ENCODE measurements at places on chromosomes 1 and 21.

DNA sequence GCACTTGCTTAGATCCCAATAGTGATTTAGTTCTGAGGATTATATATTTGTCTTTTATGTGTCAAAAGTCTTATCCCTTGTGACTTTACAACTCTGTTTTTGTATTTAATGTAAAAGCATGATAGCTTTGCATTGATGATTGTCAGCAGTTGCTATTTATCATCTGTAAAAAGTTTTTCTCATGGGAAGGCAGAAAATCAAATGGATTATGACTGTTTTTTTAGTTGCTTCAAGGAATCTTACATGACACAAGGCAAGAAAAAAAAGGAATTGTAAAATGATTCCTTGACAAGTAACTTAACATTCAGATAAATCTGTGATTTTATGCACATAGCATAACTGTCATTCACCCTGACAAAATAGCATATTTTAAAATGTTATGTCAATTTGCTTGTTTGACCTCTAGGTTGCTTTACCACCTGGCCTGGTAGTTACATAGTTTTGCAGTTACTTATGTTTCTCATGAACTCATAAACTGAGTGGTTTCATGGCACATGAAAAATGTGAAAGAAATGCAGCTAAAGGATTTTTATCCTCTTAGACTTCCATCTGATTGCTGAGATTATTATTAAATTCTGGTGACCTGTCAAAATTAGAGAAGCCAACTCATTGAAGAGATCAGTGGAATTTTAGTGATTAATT is 622.6 kb downstream of the ADGRL2 start:
- no peak for DNase-seq

- DNase-seq = peak; percentile 94
Measured at GRCh38 chr1:33336580-33336979, 15.7 kb upstream of the A3GALT2 start.

DNA sequence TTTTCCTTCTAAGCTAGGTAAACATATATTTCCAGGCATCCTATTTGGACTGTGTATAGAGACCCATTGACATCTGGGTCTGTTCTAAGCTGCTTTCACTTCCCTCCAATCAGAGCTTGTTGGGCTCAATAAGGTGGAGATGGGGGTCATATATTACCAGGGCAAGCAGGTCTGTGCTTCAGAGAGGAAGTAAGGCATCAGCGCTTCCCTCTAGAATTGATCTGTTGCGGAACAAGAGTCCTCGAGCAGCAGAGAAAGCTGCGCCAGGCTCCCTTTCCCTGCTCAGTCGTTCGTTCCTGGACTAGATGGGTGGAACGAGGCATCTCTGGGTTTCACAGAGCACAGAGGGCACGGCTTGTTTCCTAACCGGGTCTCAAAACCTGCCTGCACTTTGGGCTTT is 63.5 kb downstream of the DISC1 start:
- peak; percentile 93 for DNase-seq

DNA sequence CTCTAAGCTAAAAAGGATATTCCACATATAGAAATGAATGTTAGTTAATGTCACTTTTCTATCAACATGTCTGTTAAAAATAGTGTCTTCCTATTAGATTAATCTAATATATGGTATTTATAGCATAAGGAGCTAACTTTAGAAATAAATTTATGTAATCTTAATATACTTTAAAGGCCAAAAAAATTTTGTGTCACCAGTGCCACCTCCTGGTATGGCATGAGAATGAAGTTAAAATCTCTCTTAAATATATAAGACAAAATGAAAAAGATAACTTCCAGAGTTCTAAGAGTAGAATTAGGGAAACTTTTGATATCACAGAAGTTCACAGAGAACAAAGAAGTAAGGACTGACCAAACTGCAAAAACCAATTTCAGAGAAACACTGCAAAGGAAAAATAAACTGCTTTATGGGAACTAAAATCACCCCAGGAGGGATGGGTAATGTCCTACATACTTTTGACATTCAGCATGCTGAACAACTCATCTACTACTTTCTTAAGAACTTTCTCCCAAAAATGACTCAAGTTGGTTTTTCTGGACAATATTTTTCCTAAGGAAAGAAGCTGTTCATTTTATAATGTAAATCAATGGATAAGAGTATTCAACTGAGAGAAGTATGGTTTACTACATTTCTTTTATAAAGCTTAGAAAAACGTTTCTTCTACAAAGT is 82.8 kb downstream of the TRIM33 start:
- DNase-seq = no peak

- DNase-seq = peak; percentile 31
Measured at GRCh38 chr1:179794669-179795068, 51.6 kb downstream of the FAM163A start.

DNA sequence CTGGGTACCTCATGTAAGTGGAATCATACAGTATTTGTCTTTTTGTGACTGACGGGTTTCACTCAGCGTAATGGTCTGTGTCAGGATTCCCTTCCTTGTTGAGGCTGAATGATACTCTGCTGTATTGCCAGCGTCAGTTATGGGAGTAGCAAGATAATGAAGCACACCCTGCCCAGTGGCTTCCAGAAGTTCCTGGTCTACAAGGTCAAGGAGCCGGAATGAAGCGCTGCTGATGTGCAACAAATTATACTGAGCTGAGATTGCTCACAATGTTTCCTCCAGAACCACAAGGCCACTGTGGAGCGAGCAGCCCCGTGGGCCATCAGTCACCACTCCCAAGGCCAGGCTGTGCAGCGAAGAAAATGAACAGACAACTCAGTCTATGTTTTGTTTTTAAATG is 24.0 kb upstream of the TDRD10 start:
- no peak for DNase-seq

All from NCI-H82 (cell line).